Left kidney (tissue), 8 donors: ENCODE measurements at places on chromosomes 3 and 15.

GRCh38 chr3:128875556-128876120, 3.8 kb upstream of the ACAD9 start:
- DNase-seq: no peak

GRCh38 chr3:121660356-121661171, at the start of gene HCLS1:
Gene HCLS1, minus strand, starts transcription at chr3:121660903. Its CDS starts 2,556 bp downstream, at chr3:121658347.
- DNase-seq: no peak

DNA sequence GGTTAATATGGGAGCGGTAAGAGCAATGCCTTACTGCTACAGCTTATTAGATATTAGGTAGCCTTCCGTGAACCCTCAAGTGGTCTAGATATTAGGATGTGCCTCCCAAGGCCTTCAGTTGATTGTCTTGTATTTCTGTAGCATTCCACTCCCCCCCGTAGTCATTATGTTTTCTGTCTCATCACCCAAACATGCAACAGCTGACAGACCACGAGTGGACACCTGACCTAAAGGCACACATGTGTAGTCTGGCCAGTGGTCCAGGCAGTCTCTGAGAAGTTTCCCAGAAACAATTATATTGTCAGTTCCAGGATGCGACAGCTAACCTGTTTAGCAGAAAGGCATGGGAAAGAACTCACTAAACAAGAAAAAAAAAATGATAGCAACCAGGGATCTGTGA, 1000.9 kb downstream of the AGBL1 start:
- DNase-seq: no peak

DNA sequence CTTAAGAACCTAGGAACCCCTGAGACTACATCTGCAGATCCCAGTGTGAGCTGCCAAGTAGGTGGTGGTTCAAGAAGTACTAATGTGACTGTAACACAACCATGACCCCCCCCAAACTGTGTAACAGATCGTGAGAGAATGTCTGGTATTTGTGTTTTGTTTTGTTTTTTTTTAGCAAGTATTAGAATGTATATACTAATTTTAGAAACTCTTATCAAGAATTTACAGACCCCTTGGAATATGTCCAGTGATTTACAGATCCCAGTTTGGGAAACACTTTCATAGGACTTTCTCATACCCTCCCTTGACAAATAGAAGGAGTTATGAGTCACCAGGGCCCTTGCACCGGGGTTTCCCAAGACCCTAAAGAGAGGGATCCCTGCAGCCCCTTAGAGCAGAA, 79.8 kb downstream of the SEMA5B start:
- DNase-seq: no peak

DNA sequence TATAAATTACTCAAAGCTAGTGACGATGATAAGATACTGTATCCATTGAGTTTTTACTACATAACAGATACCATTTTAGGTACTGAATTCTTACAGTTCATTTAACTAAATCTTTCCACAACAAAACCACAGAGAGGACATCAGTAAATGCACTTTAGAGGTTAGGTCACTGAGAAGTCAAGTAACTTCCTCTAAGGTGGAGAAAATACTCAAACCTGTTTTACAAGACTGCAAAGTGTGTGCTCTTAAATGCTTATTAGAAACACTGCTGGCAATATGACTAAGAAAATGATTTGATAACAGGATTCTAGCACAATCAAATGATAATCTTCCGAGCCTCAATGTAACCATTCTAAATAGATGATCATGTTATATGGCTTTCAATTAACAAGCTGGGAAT, 99.4 kb downstream of the UBE3A start:
- DNase-seq: no peak

DNA sequence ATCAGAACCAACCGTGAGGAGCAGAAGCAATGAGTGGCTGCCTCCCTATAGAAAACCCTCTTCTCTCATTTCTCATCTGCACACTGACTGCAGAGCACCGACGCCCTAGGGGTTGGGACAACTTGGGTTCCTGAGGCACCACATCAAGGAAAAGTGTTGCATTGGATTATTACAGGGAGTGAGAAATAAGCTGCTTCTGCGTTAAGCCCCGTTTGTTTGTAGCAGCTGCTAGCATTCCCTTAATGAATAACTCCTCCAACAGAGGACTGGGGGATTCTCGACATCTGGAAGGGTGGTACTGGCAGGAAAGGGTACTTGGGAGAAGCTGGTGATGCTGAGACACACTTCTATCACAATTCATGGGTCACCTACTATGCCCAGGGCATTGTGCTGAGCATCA, 25.3 kb upstream of the AGBL1 start:
- DNase-seq: no peak

DNA sequence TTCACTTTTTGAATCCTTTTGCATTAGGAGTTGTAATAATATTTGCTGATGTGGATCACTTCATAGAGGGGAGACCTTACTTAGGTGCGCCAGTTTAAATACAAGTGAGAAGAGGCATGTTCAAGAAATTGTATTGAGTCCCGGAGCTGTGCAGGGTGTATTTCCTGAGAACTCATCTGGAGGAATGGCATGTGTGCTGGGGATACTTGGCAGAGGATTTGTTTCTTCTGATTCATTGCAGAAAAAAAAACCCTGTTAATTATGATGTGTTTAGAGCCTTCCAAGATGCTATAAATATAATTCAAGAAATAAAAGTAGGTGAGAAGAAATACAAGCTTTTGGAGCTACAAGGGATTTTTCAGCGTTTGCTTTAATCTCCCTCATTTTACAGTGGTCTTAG, 97.6 kb downstream of the TPRG1 start:
- no peak for DNase-seq

- no peak for DNase-seq
Observed at GRCh38 chr3:101532783-101533602, 20.0 kb upstream of the SENP7 start.

- no peak for DNase-seq
Observed at GRCh38 chr3:37200141-37200540, 25.8 kb upstream of the LRRFIP2 start.

- no peak for DNase-seq
Observed at GRCh38 chr3:160134454-160134853, 90.8 kb upstream of the C3orf80 start.

DNA sequence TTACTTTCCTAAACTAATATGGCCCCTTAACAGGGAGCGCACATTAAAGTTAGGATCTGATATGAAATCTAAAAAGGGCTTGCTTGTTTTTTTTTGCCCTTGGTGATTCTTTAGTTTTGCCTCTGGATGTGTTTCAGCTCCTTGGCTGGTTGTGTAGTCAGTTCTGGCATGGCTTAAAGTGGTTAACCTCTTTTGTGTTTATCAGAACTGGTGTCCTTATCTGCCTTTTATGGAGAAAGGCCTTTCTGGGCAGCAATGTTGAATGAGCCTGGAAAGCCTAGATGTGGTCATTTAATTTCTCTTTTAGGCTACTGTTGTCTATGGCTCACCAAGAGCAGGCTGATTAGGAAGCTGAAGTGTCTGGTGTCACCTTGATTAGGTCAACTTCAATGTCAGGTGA, 254.5 kb upstream of the ROPN1 start:
- no peak for DNase-seq

DNA sequence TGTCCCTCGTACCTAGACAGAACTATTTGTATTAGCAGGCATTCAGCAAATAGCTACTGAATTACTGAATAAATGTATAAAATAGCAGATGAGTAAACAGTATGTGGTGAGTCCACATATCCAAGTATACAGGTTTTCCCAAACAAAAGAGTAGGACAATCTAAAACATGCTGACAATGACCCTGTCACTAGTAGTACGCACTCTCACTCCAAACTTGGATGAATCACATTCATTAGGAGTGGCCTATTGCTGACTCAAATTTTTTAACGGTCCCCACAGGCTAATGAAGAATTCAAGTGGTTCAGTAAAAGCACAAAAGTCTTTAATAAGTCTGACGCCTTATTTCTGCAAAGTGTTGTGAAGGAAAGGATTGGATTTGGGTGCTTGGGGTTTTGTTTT, 449.3 kb upstream of the THBS1 start:
- no peak for DNase-seq

DNA sequence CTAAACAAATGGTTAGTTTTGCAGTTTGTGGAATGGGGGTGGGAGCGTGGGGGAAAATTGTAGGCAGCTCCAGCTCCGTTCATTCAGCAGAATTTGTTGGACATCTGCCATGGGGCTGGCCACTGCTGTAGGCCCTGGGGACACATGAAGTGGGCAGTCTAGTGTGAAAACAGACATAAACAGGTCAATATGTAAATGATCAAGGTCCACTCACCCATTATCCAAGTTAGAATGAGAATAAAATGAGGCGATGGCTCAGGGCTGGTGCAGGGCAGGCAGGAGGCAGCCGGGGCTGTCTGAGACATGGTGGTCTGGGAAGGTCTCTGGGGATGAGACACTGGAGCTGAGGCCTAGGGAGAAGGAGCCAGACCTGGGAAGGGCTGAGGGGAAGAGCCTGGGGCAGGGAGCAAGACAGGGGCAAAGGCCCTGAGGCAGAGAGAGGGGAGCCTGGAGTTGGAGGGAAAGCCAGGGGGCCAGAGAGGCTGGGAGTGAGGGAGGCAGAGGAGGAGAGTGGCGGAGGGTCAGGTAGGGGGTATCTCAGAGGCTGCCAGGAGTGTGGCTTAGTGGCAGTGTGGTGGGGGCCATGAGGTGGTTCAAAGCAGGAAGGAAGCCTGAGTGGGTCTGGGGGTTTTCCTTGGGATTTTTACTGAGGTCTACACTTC, 6.2 kb upstream of the SLC6A6 start:
- no peak for DNase-seq
